ENCODE measurements at places on chromosomes 13 and 19.

- DNase-seq = no peak
Observed at GRCh38 chr19:17220207-17220758, 5.1 kb downstream of the USE1 start.

GRCh38 chr19:44401139-44402115 lies at the start of gene ZNF285:
Gene ZNF285, minus strand, starts transcription at chr19:44401608. Its CDS starts 4,395 bp downstream, at chr19:44397213.
- DNase-seq = no peak

DNA sequence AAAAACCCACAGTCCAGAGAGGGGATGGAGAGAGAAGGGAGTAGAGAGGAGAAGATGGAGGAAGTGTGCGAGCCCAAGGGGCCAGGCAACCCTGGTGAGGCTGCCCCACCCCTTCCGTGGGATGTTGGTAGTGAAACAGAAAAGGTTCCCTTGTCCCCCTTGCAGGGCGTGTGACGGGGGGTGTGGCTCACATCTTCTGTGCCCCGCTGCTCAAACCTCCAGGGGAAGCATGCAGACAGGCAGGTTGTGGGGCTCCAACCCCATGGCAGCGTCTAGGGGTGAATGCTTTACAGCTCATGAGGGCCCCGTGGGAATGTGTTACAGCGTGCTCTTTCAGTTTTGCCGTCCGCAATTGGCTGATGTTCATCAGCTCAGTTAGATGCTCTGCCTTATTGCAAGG lies 14.7 kb upstream of the EVI5L start:
- no peak for DNase-seq

DNA sequence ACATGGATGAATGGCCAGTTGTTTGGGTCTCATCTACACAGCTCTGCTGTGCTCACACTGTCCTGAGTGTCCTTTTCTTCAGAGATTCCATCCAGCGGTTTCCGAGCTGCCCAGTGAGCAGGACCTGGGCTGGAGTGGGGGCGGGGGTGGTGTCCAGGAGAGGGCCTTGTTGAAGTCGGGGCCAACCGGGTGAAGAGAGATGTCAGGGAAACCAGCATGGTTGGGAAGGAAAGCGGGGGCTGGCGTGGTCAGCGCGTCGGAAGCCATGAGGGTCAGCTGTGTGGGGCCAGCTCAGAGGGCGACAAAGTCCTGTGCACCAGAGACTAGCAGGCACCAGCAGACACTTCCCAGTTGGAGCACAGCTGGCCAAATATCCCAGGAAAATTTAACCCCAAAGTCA lies 37.8 kb upstream of the SOX1 start:
- DNase-seq = no peak

- no peak for DNase-seq
Observed at GRCh38 chr19:11685676-11686650, 52.8 kb downstream of the ZNF823 start.

- DNase-seq = no peak
Observed at GRCh38 chr13:21427741-21428140, 31.4 kb downstream of the ZDHHC20 start.

DNA sequence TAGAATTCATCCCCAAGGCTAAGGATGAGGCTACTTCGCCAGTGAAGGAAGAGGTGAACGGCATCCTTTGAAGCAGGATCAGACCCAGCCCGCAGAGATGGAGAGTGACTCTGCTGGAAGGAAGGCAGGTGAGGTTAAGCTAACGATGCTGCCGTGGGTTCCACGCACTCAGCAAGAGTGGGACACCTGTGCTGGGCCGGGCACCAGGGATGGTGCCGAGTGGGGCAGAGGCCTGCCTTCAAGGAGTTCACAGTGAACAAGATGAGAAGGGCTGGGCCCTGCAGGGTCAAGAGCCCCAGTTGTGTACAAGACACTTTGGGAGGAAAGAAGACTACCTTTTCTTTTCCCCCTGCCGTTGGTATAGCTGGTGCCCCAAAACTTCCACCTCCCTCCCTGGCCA lies 606.6 kb downstream of the LIG4 start:
- DNase-seq = no peak

GRCh38 chr13:85255978-85256377 lies 543.2 kb downstream of the SLITRK6 start:
- DNase-seq = no peak

- DNase-seq = peak; percentile 16
Observed at GRCh38 chr13:40665126-40666044, 1.1 kb downstream of the FOXO1 start.

GRCh38 chr13:47875201-47875600 lies 125.9 kb downstream of the SUCLA2 start:
- DNase-seq = no peak

- no peak for DNase-seq
Observed at GRCh38 chr13:86882107-86882506, 789.1 kb upstream of the SLITRK5 start.

DNA sequence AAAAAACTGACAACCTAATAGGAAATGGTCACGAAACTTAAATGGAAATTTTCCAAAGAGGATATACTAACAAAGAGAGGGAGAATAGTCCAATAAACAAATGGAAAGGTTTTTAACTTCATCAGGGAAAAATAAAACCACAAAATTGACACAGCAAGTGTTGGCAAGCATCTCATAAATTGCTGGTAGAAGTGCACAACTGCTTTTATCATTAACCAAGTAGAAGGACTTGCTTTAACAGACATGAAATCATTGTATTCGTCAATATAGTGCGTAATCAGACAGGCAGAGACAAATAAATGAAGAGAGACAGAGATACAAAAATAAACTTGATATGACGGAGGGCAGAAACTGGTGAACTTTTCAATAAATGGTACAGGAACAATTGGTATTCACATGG lies 7.4 kb downstream of the TGDS start:
- DNase-seq = no peak

- no peak for DNase-seq
Observed at GRCh38 chr13:30974350-30974749, 41.9 kb downstream of the TEX26 start.

- DNase-seq = no peak
Observed at GRCh38 chr19:38081547-38082255, 142.3 kb downstream of the DPF1 start.

DNA sequence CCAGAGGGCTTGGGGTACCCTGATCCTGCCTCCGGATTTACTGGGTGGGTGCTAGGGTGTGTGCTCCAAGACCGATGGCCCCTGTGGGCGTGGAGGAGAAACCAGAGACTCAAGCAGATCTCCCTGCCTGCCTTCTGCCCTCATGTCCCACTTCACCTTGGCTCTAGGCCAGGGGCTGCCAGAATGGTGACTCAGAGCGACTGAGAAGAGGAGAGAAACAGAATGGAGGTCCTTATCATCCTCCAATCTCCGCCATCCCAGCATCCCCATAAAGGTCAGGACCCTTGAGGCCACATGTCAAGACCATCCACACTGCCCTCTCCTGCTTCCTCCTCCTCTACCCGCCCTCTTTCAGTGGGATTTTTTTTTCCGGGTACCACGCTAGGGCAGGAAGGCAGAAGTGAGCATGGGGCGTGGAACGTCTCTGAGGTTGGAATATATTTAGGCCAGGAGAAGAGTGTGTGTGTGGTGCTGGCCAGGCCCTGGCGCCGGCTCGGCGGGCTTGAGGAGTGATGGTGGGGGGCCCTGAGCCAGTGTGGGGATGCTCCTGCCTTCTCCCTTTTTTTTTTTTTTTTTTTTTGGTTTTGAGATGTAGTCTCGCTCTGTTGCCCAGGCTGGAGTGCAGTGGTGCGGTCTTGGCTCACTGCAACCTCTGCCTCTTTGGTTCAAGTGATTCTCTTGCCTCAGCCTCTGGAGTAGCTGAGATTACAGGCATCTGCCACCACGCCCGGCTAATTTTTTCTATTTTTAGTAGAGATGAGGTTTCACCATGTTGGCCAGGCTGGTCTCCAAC lies 22.3 kb downstream of the IER2 start:
- DNase-seq = peak; percentile 67

- DNase-seq = no peak
Observed at GRCh38 chr13:99895444-99896368, 75.9 kb downstream of the ZIC5 start.

DNA sequence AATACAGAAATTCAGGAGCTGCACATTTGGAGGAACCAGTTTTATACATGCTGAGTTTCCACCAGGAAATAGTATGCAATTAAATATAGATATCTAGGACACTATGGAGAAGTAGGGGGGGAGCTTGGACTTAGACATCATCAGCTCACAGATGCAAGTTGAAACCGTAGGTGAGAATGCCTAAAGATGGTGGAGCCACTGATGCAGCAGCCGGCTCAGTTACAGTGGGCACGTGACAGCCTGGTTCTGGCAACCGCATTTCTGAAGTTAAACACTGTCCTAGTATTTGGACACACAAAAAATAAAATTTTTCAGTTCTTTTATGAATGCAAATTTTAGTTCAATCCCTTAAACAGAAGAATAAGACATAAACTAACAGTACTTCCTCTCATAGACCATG lies 91.5 kb upstream of the FRY start:
- DNase-seq = no peak

DNA sequence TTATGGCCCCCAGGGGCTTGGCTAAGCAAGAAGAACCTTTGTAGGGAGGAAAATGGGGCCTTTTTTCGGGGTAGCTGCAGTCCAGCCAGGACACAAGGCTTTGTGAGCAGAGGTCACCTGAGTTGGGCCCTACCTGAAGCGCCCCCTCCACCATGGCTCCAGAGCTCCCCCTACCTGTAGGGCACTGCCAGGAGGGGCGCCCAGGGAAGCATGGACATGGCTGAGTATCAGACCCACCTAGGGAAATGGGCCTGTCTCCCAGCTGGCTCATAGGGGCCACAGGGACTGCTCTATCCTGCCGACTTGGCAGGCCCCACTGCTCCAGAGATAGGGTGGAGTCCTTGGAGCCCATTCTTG lies 9.0 kb upstream of the CEBPA start:
- DNase-seq = no peak

GRCh38 chr19:38437917-38438316 lies 4.4 kb downstream of the RYR1 start:
- no peak for DNase-seq

GRCh38 chr13:114089341-114089740 lies 43.1 kb downstream of the RASA3 start:
- DNase-seq = no peak

- no peak for DNase-seq
Observed at GRCh38 chr13:50420718-50421472, 405.7 kb downstream of the KCNRG start.

DNA sequence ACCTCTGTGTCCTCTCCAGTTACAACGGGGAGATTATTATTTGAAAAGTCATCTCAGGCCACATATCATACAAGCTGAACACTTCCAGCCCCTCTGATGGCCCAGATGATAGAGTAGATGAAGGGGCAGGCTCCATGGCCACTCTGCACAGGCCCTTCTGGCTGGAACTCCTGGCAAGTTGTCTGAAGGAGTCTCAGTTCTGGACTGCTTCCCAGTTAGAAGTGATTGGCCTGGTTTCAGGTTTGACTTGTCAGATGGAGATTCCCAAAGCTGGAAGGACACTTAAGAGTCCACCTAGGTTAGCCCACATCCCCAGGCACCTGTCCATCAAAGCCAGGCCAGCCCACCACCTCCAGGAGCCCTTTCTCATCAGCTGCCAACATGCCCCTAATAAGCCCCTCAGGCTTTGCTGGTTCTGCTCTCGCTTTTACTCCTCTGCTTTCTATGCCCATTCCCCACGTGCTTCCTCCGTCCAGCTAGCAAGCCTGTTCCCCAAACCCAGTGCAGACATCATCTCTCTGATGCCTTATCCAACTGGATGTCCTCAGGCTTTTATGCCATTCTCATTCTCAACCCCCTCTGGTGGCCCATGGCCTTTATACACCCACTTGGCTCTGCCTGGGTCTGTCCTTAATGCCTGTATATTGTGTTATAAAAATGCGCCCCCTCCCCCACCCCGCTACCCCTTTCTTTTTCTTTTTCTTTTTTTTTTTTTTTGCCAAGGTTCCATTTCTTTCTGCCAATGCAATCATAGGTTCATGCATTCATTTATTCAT lies 56.5 kb downstream of the HSPH1 start:
- no peak for DNase-seq

DNA sequence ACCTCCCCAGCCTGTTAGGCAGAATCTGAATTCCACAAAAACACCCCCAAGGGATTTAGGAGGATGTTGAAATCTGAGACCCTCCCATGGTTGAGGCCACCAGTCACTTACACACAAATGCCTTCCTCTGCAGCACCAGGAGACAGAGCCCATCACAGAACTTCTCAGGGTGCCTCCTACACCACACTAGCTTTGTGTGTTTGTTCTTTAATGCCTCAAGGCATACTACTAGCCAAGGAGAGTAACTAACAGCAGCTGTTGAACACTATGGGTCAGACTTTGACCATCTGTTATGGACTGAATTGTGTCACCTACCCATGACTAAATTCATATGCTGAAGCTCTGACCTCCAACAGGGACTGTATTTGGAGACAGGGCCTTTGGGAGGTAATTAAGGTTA lies 9.5 kb upstream of the MED26 start:
- DNase-seq = no peak

- DNase-seq = no peak
Observed at GRCh38 chr13:42894765-42895243, 97.2 kb downstream of the EPSTI1 start.

DNA sequence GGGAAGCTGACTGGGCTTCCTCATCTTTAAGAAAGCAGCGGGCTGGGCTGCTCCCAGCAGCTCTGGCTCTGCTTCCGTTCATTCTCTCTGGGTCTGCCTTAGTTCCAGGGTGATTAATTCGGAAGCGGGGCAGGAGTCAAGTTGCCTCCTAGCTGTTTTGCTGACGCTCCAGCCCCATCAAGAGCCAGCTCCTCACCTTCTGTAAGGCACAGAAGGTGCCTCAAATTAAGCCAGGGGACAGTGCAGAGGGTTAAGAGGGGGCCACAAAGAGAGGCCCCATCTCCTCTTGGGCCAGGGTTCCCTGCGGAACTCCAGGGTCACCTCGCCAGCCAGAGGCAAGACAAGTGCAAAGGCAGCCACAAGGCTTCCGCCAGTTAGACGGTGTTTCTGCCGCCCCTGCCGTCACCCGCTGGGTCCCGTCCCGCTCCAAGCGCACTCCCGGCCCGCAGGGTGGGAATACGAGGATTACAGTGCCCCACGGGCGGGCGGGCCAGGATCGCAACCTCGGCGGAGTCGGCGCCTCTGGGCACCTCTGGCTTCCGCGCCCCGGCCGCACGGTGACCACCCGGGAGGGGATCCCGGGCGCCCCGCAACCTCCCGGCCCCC lies 508 bp downstream of the SLC15A1 start:
- no peak for DNase-seq

- peak; percentile 68 for DNase-seq
Observed at GRCh38 chr19:18007044-18007916, 690 bp upstream of the ARRDC2 start.

- DNase-seq = no peak
Observed at GRCh38 chr19:38977445-38978325, 2.1 kb upstream of the FBXO17 start.

GRCh38 chr19:47381653-47382279 lies 32.7 kb downstream of the DHX34 start:
- no peak for DNase-seq

GRCh38 chr19:4502282-4503131 lies 15.8 kb downstream of the PLIN4 start:
- DNase-seq = no peak
